ENCODE measurements at places on chromosomes 5 and 9.

DNA sequence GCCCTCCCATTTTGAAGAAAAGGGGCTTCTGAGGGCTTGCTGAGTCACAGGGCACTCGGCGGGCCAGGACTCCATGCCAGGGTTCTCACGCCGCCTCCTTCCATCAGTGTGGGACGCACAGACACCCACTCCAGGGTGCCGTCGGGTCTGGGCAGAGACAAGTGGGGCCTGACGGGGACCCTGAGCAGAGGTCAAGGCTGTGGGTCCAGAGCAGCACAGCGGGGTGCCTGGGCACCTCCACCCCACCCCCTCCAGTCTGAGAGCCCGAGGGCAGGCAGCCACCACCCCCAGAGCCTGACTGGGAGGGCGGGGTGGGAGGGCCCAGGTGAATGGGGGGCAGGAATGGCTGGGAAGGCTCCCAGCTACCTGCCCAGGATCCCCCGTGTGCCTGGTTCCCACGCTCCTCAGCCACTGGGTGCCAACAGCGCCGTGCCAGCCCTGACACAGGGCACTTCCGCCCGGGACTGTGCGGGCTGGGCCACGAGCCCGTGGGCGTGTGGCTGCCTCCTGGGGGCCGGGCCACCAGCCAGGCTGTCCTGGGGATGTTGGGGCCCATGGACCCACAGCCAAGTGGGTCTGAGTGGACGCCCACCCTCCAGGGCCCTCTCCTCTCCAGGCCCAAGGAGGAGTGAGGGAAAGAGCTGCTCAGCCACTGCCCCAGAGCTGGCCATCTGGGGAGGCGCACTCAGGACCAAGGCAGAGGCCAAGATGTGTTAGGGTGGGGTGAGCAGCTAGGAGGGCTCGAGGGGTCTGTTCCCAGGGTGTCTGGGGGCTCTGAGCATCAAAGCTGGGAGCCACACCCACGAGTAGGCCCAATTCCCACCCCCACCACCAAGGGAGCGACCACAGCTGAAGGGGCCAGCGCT is 10.1 kb upstream of the NRARP start:
- DNase-seq: no peak

GRCh38 chr9:16869131-16869881 is 1.2 kb downstream of the BNC2 start:
- no peak for DNase-seq

- DNase-seq: peak; percentile 24
Measured at GRCh38 chr9:6827439-6828145, 69.8 kb downstream of the KDM4C start.

DNA sequence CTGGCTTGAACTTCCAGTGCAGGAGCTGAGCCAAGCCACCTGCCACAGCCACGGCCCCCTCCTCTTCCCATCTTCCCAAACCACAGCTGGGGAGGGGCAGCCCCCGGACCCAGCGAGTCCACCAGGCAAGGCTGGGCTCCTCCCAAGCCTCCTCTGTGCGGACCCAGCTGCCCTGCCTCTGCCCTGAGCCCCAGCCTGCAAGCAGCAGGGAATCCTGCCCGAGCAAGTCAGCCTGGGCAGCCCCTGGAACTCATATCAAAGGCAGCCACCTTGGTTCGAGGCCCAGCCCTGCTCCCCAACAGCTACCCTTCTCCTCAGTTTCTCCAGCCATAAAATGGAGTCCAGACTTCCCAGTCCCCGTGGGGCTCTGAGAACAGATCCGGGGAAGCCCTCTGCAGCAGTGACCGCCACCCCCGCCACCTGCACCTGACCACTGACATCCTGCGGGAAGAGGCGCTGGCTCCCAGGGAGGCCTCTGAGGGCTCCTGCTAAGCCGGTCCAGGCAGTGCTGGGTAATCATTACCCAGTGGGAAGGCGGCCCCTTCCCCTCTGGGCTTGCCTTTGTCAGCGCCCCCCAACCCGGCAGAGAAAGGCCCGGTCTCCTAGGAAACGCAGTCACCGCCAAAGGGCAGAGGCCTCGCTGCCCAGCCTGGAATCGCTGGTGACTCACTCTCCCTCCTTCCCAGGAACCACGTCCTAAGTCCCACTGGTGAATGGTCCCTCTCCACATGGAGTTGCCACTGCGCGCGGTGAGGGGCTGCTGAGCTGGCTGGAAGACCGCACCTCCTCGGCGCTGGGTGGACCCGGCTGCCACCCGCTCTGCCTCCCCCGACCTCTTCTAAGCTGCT is 1.5 kb downstream of the VAV2 start:
- DNase-seq: peak; percentile 17

GRCh38 chr9:105198023-105198422 is 46.4 kb upstream of the SLC44A1 start:
- no peak for DNase-seq

GRCh38 chr5:13932011-13932410 is 12.5 kb downstream of the DNAH5 start:
- no peak for DNase-seq

GRCh38 chr5:100706776-100707175 is 171.6 kb downstream of the FAM174A start:
- no peak for DNase-seq

DNA sequence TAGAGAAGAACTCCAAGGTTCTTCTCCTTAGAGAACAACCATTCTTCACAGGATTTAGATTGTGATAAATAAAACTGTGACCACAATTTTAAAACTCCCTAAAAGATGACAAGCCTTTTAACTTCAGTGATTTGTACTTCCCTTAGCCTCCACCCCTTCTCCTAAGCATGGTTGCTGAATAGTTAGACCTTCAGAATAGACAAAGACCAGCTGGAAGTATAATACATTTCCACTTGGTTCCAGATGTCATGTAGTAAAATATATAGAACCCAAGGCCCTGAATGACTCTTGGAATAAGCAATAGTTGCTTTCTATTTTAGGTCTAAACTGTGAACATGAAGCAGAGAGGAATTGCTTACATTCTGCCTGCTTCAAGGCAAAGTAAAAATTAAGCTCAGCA is 208.7 kb downstream of the ARRDC3 start:
- no peak for DNase-seq

GRCh38 chr5:42495914-42496313 is 72.7 kb downstream of the GHR start:
- no peak for DNase-seq

DNA sequence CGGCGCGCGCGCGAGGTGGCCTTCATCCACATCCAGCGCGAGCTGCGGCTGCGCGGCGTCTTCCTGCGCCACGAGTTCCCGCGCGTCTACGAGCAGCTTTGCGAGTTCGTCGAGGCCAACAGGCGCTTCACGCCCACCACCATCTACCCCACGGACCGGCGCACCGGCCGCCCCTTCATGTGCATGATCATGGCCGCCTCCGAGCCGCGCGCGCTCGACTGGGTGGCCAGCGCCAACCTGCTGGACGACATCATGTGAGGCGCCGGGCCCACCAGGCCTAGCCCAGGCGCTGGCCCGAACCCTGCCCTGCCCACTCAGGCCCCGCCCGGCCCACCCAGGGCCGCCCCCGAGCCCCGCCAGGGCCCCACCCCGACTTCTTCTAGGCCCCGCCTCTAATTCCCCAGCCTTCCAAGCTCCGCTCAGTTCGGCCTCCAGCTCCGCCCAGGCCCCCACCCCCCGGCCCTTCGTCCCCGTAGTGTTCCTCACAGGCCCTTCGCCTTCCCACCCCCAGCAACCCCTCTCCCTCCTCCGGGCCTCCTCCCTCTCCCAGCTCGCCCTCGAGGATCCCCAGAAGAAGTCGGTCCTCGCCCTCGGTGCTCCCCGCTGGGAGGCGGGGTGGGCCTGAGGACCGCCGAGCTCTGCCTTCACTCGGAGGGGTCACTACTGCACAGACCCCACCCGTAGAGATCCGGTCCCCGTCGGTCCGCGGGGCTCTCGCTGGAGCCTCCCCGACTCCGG is 2.0 kb upstream of the PHPT1 start:
- peak; percentile 45 for DNase-seq

GRCh38 chr9:97515662-97516061 is 14.2 kb downstream of the TMOD1 start:
- DNase-seq: no peak

- no peak for DNase-seq
Measured at GRCh38 chr5:171050916-171051315, 189.1 kb downstream of the RANBP17 start.

DNA sequence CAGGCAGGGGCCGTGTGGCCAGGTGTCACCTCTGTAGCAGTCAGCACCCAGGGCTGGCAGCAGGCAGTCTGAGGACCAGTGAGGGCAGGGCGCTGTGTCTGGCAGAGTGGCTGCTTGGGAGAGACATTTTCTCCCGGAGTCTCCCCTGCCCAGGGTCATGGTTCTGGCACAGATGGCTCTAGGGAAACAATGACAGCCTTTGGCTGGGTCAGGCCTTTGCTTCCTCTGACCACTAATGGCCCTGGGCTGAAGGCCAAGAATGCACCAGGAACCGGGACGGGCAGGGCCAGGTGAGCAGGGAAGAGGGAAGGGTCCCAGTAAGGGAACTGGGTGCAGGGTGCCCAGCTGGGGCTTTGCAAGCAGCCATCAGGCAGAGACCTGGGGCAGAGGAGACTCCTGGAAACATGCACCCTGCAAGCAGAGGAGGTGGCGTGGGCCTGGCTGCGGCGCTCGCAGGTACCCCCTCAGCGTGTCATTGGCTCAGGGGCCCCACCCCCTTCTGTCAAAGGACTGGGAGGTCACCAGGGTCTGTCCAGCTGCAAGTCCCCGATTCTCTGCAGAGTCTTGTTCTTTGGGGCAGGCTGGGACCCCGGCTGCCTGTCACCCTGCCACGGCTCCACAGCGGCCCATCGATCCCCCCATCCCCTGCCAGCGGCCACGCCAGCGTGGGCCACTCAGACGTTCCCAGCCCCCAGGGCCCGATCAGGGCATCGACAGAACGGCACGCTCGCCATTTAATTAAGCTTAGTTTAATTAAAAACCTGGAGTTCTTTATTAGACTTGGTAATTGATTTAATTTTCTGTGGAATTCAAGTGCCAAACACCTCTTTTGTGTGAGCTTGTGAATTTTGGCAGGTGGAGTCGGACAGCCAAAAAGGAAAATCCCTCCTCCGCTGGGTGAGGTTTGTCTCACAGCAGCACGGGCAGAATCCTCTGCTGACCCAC is 18.9 kb upstream of the TMEM250 start:
- DNase-seq: no peak

DNA sequence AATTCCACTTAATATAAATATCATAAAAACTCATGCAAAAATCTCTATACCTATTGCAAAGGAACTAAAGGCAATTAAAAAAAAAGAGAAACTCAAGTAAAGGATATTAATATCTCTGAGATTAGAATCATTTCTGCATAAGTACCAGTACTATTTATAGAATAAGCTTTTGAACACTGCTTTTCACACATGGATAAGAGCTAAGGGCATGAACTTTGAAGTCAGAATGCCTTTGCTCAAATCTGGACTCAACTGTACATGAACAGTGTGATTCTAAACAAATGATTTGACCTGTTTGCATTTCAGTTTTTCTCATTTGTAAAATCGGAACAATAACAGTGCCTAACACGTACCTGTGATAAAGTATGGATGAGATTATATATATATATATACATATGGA is 255.9 kb downstream of the EFNA5 start:
- DNase-seq: no peak

GRCh38 chr5:122534829-122535228 is 222.8 kb downstream of the SNCAIP start:
- no peak for DNase-seq

DNA sequence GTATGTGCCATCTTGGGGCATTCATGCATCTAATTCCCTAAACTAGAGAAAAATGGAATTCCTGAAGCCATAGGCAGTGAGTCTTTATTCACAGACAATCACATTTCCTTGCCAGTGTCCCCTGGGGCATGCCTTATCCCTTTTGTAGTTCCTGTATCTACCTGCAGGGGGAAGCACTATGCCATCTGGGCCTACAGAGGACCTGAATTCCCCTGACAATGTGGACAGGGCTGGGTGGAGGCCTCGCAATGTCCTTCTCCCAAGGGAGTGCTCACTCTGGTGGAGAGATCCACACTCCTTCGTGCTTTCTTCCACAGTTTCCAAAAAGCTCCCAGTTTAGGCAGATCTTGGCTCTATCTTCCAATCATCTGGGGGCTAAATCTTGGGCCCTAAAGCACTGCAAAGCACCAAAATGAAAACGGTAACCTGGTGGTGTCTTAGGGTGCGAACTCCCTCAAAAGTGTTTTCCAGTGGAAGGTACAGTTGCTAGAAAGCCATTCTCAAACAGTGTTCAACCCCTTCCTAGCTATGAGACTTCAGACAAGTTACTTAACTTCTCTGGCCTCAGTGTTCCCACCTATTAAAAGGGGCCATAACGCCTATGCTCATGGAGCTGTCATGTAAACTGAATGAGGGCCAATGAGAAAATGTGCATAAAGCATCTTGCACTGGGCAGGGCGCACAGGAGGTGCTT is 17.5 kb downstream of the WHRN start:
- DNase-seq: peak; percentile 48

DNA sequence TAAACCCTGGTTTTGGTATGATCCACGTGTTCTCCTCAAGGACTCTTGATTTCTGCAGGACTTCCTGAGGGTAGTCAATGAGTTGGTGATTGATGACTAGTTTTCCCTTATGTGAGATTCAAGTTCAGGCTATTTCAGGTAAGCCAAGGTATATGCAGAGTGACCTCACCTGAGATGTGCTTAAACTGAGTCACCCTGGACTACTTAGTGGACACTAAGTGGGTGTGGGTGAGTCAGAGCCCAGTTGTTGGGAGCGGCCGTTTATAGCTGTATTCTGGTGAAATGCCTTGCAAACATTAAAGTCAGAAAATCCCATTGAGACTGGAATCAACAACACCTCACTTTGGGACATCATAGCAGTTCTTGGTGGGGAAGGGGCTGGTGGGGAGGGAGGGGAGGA is 62.9 kb downstream of the SLC28A3 start:
- DNase-seq: no peak

- peak; percentile 51 for DNase-seq
Measured at GRCh38 chr5:67246108-67246507, 49.5 kb upstream of the CD180 start.

- no peak for DNase-seq
Measured at GRCh38 chr9:34227445-34227844, 48.6 kb downstream of the UBAP1 start.

DNA sequence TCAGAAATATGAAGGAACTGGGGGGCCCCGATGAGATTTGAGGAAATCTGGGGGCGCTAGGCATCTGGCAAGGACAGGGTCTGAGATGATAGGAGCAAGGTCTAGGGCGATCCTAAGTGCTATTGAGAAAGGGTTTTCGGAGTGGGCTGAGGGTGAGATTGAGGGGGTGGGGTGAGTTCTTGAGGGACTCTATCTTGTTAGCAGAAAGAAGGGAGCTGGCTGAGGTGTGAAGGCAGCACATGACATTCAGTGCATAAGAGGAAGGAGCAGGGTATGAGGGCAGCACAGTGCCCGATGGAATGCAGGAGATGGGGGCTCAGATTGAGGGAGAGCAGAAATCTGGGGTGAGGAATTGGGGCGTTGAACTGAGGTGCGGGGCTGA is 640 bp downstream of the TRIM32 start:
- DNase-seq: no peak

GRCh38 chr5:156414391-156414790 is 87.4 kb downstream of the SGCD start:
- no peak for DNase-seq

GRCh38 chr9:98081477-98082219 is 25.1 kb downstream of the NANS start:
- no peak for DNase-seq
